Neuronal stem cell (in vitro differentiated cells): ENCODE measurements at places on chromosomes 6 and 20.

GRCh38 chr6:47335466-47335865, 25.8 kb upstream of the TNFRSF21 start:
- DNase-seq, result no peak

DNA sequence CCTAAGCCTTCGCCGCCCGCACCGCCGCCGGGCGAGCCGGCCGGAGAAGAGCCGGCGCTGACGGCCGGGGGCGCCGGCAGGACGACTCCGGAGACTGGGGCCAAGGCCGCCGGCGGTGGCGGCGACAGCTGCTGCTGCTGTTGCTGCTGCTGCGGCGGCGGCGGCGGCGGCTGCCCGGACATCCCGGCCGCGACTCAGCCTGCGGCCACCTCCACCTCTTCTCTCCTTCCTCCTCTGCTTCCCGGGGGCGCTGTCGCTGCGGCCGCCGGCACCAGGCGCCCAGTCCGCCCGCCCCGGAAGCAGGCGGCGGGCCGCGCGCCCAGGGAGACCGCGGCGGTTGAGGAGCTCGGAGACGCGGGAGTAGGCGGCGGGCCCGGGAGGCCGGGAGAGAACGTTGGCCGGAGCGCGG, 307 bp downstream of the RANBP9 start:
- DNase-seq, result no peak

GRCh38 chr6:158972241-158973233, 27.5 kb downstream of the RSPH3 start:
- DNase-seq, result no peak

DNA sequence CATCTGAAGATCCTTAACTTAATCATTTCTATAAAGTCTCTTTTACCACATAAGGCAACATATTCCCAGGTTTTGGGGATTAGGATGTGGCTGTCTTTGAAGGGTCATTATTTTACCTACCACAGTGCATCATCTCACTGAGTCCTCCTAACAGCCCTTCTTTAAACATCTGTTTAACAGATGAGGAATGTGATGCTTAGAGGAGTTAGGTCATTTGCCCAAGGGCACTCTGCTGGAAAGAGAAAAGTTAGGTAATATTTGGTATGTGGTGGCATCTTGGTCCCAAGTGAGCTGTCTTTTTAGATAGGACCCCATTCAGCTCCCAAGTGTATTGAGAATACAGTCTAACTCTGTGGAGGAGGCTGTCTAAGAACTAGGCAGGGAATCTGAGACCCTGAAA, 11.0 kb downstream of the MMP24 start:
- DNase-seq, result no peak

DNA sequence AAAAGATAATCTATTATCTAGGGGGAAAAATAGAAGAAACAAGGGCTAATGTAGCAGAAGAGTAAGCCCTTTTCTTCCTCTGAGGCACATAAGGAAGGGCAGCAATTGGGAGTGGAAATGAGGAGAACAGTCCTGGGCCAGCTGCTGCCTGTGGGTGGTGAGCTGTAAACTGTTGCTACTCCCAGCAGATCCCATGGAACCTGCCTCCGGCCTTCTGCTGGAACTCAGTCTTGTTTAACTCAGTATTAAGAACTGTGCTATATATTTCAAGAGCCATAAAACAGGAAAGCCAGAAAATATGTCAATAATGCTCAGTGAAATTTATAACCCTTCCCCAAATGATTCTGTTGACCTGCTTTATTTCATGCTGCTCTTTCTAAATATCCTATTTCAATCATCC, 464.2 kb downstream of the COL12A1 start:
- no peak for DNase-seq

DNA sequence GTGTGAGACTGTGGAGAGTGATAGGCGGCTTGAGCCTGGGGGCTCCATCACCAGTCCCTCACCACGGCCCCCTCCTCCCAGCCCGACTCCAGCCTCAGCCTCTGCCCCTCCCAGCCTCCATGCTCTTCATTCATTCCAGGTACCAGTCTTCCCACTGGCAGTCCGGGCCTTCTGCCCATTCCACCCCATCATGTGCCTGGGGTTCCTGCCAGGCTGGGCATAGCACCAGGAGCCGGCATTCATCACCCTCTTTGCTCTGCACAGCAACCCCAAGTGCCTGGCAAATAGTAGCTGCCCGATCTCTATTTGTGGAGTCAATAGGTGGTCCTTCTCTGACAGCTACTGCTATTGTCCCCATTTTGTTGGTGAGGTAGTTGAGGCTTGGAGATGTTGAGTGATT, 39.6 kb upstream of the GTSF1L start:
- no peak for DNase-seq

DNA sequence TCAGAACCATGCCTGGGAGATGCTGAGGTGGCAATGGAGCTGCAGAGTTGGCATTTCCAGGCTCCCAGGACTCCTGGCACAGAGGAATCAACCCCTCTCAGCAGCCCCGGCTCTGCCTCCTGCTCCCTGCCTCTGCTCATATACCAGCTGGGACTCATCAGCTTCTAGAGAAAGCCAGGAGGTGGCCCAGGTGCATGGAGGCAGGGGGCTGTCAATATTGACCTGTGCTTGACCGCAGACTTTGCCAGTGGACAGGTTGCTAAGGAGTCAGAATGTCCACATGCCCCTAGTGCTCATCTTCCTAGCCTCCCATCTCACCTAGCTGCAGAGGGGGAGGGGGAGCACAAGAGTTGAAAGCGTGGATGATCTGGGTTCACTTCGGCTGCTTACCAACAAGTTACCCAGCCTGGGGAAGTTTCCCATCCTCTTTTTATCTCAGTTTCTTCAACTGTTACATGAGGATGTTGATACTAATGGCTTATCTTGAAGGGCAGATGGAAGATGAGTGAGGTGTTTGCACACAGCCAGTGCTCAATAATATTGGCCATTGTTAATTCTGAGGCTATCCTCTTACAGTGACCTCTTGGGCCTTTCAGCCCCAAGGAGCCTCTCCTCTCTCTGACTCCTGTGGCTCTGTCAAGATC, 9.2 kb upstream of the SCRT2 start:
- no peak for DNase-seq

DNA sequence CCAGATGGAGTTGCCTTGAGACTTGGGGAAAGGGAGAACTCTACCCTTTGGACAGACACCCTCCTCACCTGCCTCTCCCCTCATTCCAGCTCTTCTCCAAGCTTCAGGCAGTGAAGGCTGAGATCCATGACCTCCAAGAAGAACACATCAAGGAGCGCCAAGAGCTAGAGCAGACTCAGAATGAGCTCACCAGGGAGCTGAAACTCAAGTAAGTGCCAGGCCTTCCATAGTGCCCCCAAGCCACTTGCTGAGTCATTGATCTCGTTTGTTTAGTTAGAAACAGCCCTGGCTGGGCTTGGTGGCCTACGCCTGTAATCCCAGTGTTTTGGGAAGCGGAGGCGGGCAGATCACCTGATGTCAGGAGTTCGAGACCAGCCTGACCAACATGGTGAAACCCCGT, 39.2 kb downstream of the KIF3B start:
- DNase-seq, result no peak

GRCh38 chr6:93393554-93394074, 25.7 kb downstream of the EPHA7 start:
- DNase-seq, result no peak

GRCh38 chr6:131966443-131966842, 15.3 kb upstream of the CCN2 start:
- no peak for DNase-seq
